ENCODE measurements at places on chromosomes 1 and 21.

- DNase-seq = no peak
These were observed 17.4 kb downstream of the CYYR1 start for GRCh38 chr21:26555540-26556146.

GRCh38 chr1:32903991-32904785 is 3.0 kb upstream of the TMEM54 start:
- no peak for DNase-seq

- DNase-seq = no peak
These were observed 75.7 kb downstream of the GALNT2 start for GRCh38 chr1:230142608-230143210.

GRCh38 chr1:33653226-33653625 is 180.8 kb downstream of the ZSCAN20 start:
- no peak for DNase-seq

DNA sequence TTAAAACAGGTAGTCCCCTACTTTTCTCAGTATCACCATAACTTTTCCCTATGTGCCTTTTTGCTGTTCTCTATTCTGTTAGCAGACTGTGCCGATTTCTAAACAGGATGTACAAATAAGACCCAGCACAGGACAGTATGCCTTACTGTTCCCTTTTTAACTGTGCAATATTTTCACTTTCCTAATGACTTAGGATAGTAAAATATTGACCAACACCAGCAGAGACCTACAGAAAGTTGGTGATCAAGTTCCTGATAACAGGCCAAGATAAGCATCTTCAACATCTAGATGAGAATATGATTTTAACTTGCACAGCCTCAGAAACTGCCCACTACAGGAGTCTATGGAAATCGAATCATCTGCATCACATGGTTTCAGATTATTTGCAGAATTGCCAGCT is 42.0 kb downstream of the ADSS2 start:
- DNase-seq = no peak

DNA sequence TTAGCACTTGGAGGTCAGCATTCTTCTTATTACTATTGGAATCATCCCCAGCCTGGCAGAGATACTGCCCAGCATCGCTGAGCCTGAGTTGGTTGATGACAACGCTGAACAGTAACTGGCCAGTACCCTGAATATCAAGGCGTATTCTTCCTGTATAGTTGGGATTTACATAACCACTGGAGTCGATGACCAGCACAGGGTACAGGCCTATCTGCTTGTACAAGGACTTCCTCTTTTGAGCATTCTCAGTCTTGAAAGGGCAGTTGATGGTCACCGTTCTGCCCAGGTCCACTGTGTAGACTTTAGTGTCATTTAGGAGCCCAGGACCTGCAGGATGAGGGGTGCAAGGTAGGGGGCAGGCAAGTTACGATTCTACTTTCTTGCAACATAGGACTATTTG is 8.8 kb downstream of the PIGR start:
- DNase-seq = no peak

DNA sequence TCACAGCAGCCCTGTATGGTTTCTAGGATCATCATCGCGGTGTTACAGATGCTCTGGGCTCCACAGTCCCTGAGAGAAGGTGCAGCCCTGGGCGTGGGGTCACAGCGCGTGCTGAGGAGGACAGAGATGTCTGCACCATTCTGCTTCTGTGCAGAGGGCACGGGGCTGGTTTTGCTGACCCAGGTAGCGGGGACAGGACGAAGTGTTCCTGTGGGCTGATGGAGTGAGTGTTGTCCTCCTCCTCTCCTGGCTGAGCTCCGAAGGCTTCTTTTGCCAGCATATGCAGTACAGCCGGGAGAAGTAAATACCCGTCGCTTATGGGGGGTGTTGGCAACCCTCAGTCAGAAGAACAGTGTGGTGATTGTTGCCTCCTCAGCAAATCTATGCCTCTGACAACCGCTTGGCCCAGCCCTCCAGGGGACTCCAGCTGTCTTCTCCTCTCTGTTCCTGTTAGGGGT is 101.5 kb downstream of the DDX20 start:
- DNase-seq = no peak

- no peak for DNase-seq
These were observed 363.0 kb downstream of the SETD4 start for GRCh38 chr21:35697321-35697808.

- no peak for DNase-seq
These were observed 53.3 kb downstream of the TAS1R2 start for GRCh38 chr1:18805925-18806849.

DNA sequence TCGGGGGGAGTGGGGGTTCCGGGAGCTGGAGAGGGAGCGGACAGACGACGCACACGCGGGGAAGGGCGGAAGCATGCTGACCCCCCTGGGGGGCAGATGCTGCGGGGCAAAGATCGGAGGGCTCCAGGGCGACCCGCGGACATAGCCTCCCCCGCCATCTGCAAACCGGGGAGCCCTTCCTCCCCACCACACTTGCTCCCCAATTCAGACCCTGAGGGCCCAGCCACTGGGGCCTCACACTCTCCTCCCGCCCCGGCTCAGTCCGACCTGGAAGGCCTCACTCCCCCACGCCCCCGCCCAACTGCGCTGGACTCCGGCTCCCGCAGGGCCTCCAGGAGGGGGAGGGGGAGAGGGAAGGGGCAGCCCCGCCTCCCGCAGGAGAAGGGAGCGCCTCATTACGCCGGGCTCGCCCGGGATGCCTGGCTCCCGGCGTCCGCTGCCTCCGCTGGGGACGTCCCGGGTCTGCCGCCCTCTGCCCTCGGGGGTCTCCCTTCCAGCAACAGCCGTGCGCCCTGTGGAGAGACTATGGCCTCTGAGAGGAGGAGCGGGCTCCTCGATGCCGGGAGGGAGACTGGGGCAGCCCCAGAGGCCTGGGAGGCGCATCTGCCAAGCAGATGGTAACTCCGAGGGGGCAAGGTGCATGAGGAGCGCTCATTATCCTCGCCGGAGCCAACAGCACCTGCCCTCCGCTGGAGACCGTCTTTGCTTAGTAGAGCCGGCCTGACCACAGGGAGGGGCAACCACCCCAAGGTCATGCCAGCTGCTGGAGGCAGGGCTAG is 636 bp upstream of the CAMK2N1 start:
- DNase-seq = no peak

DNA sequence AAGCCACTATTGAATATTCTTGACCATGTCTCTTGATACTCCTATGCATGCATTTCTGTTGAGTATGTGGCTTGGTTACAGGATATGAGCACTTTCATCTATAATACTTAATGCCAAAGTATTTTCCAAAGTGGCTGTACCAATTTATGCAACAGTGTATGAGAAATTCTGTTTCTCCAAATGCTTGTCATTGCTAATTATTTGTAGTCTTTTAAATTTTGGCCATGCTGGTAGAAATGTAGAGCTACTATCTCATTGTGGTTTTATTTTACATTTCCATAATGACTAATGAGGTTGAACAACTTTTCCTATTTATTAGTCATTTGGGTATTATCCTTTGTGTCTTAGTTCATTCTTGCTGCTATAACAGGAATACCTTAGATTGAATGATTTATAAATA is 71.4 kb upstream of the TSPAN2 start:
- DNase-seq = no peak

- no peak for DNase-seq
These were observed 16.0 kb downstream of the ZNF697 start for GRCh38 chr1:119632103-119632490.

- no peak for DNase-seq
These were observed 65.8 kb upstream of the ATF3 start for GRCh38 chr1:212542761-212543187.

- DNase-seq = no peak
These were observed 3.5 kb upstream of the TIAM1 start for GRCh38 chr21:31347435-31348032.

GRCh38 chr21:34946916-34947534 is 102.1 kb downstream of the RUNX1 start:
- no peak for DNase-seq

- no peak for DNase-seq
These were observed 114.7 kb downstream of the ERG start for GRCh38 chr21:38383411-38384237.

- no peak for DNase-seq
These were observed 28.1 kb downstream of the IL23R start for GRCh38 chr1:67194209-67194863.

DNA sequence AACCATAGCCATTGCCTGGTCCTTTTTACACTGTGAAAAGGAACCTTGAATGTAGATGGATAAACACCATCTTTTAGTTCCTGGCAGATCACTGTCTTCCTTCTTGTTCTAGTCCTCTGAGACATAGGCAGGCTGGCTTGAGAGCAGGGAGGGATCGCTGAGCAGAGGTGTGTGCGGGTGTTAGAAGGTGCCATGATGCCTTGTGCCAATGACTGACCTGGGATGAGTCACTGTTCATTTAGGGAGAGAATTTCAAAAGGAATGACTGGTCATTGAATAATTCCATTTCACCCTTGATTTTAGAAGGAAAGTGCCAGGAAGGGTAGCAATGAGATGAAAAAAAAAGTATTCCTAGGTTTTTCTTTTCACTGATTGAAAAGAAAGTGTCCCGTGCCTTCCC is 383.9 kb downstream of the KIF26B start:
- no peak for DNase-seq

DNA sequence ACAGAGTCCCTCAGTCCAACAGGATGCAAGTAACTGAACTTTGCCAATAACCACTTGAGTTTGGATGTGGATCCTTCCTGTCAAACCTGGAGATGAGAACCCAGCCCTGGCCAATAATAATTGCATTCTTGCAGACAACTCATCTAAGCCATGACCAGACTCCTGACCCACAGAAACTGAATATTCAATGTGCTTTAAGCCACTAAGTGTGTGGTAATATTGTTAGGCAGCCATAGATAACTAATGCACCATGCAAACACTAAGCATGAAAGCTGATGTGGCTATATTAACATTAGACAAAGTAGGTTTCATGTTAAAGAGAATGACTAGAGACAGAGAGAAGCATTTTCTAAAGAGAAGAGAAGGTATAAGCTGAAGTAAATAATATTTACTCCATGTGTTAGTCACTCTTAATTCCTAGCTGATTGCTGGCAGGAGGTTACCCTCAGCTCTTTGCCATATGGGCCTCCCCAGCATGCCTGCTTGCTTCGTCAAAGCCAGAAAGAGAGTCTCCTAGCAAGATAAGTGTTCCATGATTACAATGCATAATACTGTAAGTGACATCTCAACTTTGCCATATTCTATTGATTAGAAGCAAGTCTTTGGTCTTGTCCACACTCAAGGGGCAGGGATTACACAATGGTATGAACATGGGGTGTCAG is 276.4 kb upstream of the PLXNA2 start:
- no peak for DNase-seq

DNA sequence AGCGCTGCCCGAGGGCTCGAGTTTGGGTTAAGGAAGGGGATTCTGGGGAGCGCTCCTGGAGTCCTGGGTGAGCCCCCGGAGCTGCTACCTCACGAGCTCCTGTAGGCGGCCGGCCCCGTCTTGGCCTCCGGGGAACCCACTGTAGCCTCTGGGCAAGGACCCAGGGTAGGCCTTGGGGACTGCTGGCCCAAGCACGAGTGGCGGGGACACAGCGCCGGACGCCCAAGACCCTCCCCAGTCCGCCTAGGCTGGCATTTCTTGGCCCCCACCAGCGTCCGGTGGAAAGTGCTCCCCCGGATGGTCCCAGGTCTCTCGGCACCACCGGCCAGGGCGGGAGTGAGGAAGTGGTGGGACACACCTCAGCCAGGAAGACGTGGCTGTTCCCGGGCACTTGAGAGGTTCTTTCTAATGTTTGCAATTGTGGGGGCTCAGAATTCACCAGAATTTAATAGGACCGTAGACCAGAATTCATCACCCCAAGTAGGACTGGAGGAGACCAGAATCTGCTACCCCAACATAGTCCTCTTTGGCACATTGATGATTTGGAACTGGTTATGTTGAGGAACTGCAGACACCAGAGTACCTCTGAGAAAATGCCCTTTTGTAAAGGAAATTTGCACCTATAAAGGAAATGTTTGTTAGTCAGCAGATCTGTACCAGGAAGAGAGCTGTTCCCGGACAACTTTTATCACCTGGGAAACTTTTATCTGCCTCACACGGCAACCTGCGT is 622 bp upstream of the TMPRSS2 start:
- no peak for DNase-seq

GRCh38 chr1:59417406-59417805 is 120.5 kb downstream of the FGGY start:
- DNase-seq = no peak

DNA sequence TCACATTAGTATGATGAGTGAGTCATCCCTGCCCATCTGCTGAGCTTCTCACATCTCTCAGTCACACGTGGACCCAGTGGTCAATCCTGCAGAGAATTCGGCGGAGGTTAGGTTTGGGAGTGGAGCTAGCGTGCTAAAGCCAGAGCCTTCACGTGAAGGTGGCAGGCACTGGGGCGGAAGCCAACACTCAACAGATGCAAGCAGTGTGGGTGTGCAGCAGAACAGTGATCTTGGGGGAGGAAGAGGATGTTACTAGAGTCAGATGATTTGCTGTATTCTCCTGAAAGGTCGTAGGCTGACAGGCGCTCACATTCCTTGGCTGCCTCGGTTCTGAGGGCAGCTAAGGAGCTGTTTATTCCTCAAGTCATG is 6.7 kb downstream of the C1orf115 start:
- DNase-seq = no peak

GRCh38 chr1:108841703-108842102 is 15.2 kb downstream of the AKNAD1 start:
- no peak for DNase-seq

GRCh38 chr1:89489047-89489729 is 35.4 kb upstream of the LRRC8B start:
- DNase-seq = no peak

DNA sequence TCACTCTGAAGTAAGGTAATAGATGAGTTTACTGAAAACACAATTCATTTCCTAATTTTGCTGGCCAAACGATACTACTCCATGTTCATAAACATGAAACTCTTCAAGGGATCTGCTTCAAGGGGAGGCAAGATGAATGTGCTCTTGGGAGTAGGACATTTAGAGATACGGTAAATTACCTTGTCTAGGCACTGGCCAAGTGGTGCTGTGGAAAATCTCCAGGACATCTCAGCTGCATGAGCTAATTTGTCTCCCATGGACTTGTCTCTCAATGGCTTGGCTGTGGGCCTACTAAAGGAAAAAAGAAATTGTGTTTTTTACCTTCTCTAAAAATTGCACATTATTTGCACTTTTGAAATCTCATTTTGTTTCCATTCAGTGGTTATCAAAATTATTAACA is 780.6 kb downstream of the LTN1 start:
- no peak for DNase-seq

DNA sequence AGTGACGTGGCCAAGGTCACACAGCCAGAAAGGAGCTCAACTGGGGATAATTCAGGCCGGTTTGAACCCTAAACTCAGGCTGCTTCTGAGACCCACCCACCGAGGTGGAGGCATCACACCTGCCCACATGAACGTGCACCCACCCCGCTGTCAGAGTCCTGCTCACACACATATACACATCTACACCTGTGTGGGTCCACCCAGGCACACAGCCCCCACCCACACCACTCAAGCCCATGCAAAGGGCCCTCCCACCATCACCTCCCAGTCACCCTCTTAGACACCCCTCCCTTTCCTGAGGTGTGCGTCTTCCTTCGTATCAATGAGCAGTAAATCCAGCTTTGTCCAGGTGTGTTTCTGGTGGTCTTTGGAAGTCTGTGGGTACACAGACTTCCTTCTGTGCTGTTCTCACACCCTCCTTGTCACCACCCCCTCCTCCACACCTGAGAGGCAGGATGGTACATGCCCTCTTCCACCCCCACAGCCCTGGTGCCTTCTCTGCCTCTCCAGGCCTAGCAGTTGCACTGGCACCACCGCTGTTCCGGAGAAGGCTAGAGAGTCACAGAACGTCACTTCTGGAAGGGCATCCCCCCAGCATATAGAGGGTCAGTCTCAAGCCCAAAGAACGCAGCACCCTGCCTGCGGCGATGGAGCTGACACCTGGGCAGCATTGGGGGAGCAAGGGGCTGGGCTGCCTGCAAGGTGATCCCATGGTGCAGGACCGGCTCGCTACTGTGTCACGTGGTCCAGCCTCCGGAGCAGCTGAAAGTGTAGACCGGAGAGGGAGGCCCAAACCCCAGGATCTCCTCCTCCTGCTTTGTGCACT is 18.9 kb upstream of the FAM131C start:
- DNase-seq = no peak

Data from activated CD4-positive, CD25-positive, alpha-beta regulatory T cell (primary cell).